ENCODE measurements at places on chromosomes 5 and 9. TPM values are rescaled to one million over a fixed set of nuclear protein-coding genes. Genes with fewer than 3 reads are reported as not detected.

- no peak overlapping the region for H3K4me3 ChIP-seq
- no peak for DNase-seq
- no peaks in the 10 kb centered on the region for H3K4me1 ChIP-seq
- no peaks in the 10 kb centered on the region for H3K27me3 ChIP-seq
Observed at GRCh38 chr5:60710362-60710761, 10.4 kb upstream of the DEPDC1B start.

GRCh38 chr9:116506685-116507084 lies 180.4 kb upstream of the TRIM32 start:
- no peaks in the 10 kb centered on the region for H3K36me3 ChIP-seq
- H3K4me1 ChIP-seq, result no peaks in the 10 kb centered on the region
- DNase-seq, result no peak
- H3K4me3 ChIP-seq, result no peak overlapping the region
- H3K27me3 ChIP-seq, result no peaks in the 10 kb centered on the region
- no peak overlapping the region for H3K27ac ChIP-seq

DNA sequence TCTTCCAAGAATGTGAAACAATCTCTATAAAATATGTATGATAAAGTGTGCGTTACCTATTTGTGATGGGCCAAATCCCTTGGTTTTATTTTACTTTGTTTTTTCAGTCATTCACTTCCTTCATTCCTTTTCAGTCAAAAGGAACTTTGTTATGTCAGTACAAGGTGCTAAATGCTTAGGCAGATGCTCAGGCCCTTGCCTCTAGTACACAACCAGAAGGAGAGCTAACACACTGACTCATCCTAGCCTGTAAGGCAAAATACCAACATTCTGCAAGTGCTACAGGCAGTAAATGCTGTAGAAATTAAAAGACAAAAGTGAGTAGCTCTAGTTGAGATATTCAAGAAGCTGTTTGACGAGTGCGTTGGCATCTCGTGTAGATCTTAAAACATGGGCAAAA lies 49.4 kb downstream of the TRPM6 start:
- no peak for DNase-seq
- no peak overlapping the region for H3K4me3 ChIP-seq
- no peaks in the 10 kb centered on the region for H3K36me3 ChIP-seq
- no peak overlapping the region for H3K27ac ChIP-seq

GRCh38 chr9:2602704-2603116 lies 18.9 kb upstream of the VLDLR start:
- no peak overlapping the region for H3K4me3 ChIP-seq
- DNase-seq, result no peak
- no peaks in the 10 kb centered on the region for H3K36me3 ChIP-seq
- H3K27me3 ChIP-seq, result no peaks in the 10 kb centered on the region

GRCh38 chr9:133437753-133438531 lies 15.8 kb downstream of the ADAMTS13 start:
- no peaks in the 10 kb centered on the region for H3K27me3 ChIP-seq
- no peaks in the 10 kb centered on the region for H3K4me1 ChIP-seq
- no peak overlapping the region for H3K27ac ChIP-seq
- H3K4me3 ChIP-seq, result no peak overlapping the region
- no peaks in the 10 kb centered on the region for H3K36me3 ChIP-seq
- DNase-seq, result no peak

DNA sequence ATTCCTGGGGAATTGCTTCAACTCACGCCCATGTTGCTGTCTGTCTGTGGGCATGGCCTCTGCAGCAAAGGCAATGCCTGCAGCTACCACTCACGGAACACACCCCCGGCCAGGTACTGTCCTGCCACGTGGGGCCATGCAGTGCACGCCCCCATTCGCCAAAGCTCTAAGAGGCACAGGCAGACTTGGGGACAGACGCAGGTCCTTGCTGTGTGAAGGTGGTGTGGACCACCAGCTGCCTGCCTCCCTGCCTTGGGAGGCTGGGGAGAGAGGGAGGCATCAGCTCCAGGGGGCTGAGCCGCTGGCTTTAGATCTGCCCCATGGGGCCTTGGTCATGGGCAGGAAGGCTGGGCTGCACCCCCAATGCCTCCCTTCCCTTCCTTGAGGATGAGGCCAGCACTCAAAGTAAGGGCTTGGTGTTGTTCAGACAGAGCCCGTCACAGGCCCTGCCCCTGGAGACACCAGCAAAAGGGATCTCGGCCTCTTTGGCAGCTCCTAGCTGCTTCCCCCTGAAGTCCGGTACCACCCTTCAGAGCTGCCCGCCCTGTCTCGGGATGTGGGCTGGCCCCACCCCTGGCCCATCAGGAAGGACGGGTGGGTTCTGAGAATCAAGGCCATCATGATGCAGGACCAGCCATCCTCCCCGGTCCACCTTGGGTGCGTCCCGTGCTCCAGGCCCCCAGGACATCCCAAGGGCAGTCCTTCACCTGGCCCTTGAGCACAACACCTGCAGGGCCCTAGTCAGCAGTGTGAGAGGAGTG lies 2.3 kb downstream of the GRIN1 start:
- DNase-seq, result no peak
- peaks cover 42% of the 10 kb centered on the region for H3K27me3 ChIP-seq
- H3K36me3 ChIP-seq, result no peaks in the 10 kb centered on the region
- H3K4me1 ChIP-seq, result peaks cover 4% of the 10 kb centered on the region
- no peak overlapping the region for H3K4me3 ChIP-seq

The CCDC192 gene
- total RNA-seq, result not detected

GRCh38 chr5:38607396-38607795 lies 51.0 kb upstream of the LIFR start:
- H3K4me1 ChIP-seq, result peaks cover 27% of the 10 kb centered on the region
- H3K27me3 ChIP-seq, result no peaks in the 10 kb centered on the region
- H3K27ac ChIP-seq, result no peak overlapping the region
- no peaks in the 10 kb centered on the region for H3K36me3 ChIP-seq
- DNase-seq, result peak; percentile 56

DNA sequence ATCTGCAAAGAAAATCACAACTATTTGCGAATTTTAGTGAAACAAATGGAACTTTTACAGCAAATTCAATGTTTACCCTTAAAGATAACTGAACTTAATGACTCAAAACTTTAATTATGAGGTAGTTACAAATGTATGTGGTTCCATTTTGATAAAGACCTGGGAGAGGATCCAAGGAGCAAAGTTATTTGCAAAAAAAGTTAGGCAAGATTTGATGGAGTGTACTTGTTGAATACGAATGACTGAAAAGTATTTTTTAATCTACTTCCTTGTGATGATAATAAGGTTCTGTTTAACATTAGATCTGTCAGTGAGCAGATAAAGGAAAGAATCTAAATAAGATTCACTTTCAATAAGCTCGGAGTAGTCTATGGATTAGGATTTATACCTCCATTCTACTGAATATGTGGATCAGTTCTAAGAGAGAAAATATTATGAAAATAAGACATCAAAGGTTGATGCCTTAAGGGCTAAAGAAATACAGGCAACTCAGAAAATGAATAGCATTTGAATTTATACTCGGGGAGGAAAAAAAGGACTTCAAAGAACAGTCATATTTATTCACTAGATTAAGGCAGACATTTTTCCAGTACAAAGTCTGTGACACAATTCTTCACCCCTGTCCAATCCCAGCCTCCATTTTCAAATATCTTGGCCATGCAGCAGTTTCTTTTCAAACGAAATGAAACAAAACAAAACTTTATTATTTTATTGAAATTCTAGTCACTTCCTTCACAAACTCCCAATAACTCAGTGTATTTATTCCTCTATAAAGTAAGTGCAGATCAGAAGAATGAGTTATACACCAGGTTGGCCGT lies 199.8 kb downstream of the PDE4D start:
- no peaks in the 10 kb centered on the region for H3K36me3 ChIP-seq
- DNase-seq, result no peak
- no peak overlapping the region for H3K27ac ChIP-seq
- H3K27me3 ChIP-seq, result no peaks in the 10 kb centered on the region
- peaks cover 2% of the 10 kb centered on the region for H3K4me1 ChIP-seq

The PCDHGA10 gene
- total RNA-seq, result 1.2 TPM

GRCh38 chr5:31827867-31828266 lies 188.9 kb downstream of the PDZD2 start:
- H3K27ac ChIP-seq, result no peak overlapping the region
- H3K27me3 ChIP-seq, result no peaks in the 10 kb centered on the region
- no peak overlapping the region for H3K4me3 ChIP-seq
- H3K4me1 ChIP-seq, result no peaks in the 10 kb centered on the region
- no peaks in the 10 kb centered on the region for H3K36me3 ChIP-seq
- DNase-seq, result no peak

GRCh38 chr5:65034813-65035209 lies 266.1 kb downstream of the CWC27 start:
- H3K27ac ChIP-seq, result peak overlapping the region; percentile 97
- DNase-seq, result no peak
- H3K4me1 ChIP-seq, result peaks cover 15% of the 10 kb centered on the region
- no peaks in the 10 kb centered on the region for H3K27me3 ChIP-seq
- H3K4me3 ChIP-seq, result peak overlapping the region; percentile 51
